ENCODE measurements at places on chromosomes 16 and 17.

DNA sequence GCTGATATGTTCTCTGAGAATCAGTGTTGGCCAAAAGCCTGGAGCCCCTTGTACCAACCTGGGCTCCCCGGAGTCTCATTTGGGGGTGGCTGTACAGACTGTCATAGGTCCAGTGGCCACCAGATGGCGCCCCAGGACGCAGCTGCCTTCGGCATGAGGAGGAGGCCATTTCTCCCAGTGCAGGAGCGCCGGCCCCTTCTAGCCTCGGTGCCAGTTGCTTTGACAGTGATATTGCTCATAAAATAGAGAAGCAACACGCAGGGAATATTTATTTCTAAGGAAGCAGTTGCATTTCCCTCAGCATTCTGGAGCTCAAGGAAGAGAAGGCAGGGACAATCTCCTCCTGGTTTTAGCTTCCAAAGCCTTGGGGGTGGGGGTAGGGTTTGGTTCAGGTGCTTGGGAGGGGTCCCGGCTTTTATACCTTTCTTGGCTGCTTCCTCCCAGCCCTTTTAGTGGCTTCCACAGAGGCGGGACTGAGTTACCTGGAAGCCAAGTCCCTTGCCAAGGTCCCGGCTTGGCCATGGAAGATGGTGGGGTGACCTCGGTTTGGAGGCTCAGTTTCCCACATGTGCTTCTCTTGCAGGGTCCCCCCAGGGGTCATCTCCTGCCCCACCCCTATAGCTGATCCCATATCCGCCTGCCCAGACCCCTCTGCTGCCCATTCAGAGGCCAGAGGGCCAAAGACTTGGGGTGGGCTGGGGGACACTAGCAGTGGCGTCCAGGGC is 117.8 kb upstream of the CDC42EP4 start:
- DNase-seq = peak; percentile 83

DNA sequence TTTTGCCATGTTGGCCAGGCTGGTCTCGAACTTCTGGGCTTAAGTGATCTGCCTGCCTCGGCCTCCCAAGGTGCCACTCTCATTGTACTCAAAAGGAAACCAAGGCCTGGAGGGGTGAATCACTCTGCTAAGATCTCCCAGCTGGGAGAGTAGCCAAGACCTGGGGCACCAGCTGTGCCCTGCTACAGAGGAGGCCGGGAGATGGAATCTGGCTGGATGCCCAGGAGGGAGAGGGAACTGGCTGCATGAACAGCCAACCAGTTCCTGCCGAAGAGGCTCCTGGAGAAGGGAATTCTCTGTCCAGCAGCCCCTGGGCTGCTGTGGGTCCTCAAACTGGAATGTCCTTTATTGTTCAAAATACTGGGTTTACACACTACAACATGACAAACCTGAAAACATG is 238.7 kb upstream of the CIBAR2 start:
- DNase-seq = peak; percentile 99

GRCh38 chr16:11624205-11624604 is 37.5 kb upstream of the LITAF start:
- DNase-seq = no peak

- DNase-seq = peak; percentile 49
These were observed 593 bp upstream of the WDR45B start for GRCh38 chr17:82648742-82649331.

- no peak for DNase-seq
These were observed 548.7 kb upstream of the CDH5 start for GRCh38 chr16:65817799-65818198.

DNA sequence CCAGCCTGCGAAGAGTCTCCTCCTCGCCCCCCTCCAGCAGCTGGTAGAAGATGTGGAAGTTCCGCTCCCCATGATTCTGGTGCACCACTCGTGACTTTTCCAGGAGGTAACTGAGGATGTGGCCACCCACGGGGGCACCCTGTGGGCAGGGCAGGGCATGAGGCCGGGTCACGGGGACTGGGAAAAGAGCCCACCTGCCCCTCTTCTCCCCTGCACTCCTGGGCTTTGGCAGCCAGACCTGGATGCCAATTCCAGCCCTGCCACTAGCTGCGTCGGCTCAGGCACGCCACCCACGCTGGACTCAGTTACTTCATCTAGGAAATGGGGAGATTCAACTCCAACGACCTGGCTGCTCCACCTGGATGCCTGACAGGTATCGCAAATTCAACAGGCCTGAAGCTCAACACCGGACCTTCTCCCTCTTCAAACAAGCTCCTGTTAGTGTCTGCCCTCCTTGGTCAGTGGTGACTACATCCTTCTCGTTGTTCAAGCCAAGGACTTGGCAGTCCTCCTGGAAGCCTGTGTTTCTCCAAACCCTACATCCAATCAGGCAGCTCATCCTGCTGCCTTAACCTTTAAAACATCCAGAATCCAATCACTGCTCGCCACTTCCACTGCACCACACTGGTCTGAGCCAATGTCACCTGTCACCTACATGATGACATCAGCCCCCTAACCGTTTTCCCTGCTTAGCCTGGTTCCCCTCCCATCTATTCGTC is 11.6 kb downstream of the MYO1C start:
- no peak for DNase-seq

GRCh38 chr16:3017794-3018506 is at the start of gene CLDN6:
CLDN6 (minus strand) TSS chr16:3018183; CDS start chr16:3016021, 2,162 bp downstream.
- DNase-seq = peak; percentile 38

DNA sequence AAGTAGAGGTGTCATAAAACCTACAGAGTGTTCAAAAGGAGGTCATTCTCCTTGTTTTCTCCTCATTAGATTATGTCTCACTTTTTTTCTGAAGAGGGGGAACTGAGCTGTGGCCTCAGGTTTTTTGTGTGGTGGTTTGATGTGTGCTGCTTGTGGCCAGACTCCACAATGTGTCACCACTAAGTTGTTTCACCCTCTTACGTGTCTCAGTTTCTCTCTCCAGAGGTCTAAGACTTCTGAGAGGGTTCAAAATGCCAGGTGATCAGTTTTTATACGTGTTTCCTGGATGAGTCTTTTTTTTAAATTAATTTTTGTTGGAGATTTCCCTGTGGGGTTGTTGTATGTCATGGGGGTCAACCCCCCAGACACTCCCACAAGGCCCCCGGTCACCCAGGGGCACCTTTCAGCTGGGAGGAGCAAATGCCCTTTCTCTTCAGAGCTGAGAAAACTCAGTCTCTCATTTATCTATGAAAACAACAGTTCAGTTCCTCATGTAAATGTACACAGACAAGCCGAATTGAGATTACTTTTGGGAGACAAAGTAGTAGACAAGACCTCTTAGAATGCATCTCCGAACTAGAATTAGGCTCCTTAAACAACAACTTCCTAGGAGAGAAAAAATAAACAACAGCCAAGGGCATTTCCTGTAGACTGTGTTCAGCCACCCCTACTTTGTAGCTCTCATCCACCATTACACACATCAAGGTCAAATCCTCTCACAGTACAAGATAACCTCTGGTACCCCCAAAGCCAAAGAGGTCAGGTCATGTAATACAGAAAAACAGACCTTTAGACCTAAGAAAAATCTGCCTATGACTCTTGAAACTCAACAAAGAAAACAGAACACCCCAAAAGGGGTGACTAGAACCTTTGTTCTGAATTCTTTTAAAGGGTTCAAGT is 23.9 kb upstream of the TMEM98 start:
- DNase-seq = no peak

GRCh38 chr17:50935221-50935995 is 69.3 kb upstream of the TOB1 start:
- DNase-seq = peak; percentile 70

- DNase-seq = no peak
These were observed 3.1 kb downstream of the CD300C start for GRCh38 chr17:74542727-74543383.

DNA sequence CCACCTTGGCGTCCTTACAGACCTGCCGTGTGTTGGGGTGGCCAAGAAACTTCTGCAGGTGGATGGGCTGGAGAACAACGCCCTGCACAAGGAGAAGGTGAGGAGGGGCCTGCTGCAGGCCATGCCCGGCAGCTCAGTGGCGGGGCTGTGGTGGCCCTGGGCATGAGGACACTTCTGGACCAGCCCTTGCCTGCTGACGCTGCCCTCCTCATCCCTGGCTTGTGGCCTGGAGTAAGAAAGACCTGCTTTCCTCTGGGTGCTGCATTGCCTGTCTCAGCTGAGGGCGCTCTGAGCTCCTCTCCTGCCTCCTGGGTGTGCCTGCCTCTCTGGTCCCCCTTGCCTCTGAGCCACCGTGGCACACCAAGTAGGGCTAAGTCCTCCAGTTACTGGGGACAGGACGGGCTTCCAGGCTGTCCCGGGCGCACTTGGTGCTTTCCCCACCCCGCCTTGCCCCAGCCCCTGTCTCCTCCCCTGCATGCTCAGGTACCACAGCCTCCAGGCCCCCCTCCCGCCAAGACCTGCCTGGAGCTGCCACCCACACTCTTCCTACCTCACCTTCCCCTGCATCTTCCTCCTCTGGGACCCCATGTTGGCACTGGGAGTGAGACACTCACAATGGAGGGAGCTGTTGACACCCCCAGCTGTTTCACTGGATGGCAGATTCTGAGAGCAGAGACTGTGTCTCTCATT is 8.7 kb downstream of the ENDOV start:
- DNase-seq = no peak
